Motor neuron (in vitro differentiated cells): ENCODE measurements at places on chromosomes 16 and 17. TPM values are rescaled to one million over a fixed set of nuclear protein-coding genes. Genes with fewer than 3 reads are reported as not detected.
A peak's percentile ranks its signal among the peaks of the same experiment; 100 is the strongest.

The CDR2 gene
- 17.4 and 19.2 TPM in 2 replicates for total RNA-seq

- ATAC-seq = peak; percentile 28
These were observed 49.4 kb upstream of the SREBF1 start for GRCh38 chr17:17886226-17886625.

The MYCBPAP gene
- 0.71 and 0.94 TPM in 2 replicates for total RNA-seq

DNA sequence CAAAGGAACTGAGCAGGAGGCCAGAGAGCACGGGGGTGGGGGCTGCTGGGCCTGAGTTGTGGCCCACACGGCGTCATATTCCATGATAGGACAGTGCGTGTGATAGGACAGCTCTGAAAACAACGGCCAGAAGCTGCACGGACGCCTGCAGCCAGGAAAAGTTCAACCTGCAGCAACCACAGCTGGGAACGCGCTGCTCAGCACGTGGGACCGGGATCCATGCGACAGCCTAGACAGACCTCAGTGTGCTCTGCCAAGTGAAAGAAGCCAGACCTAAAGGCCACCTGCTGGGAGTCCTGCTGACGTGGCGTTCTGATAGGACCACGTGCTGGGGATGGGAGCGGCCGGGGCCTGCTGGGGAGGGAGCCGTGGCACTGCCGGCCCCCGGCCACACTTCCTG is 21.6 kb downstream of the CTU2 start:
- peak; percentile 69 for ATAC-seq

DNA sequence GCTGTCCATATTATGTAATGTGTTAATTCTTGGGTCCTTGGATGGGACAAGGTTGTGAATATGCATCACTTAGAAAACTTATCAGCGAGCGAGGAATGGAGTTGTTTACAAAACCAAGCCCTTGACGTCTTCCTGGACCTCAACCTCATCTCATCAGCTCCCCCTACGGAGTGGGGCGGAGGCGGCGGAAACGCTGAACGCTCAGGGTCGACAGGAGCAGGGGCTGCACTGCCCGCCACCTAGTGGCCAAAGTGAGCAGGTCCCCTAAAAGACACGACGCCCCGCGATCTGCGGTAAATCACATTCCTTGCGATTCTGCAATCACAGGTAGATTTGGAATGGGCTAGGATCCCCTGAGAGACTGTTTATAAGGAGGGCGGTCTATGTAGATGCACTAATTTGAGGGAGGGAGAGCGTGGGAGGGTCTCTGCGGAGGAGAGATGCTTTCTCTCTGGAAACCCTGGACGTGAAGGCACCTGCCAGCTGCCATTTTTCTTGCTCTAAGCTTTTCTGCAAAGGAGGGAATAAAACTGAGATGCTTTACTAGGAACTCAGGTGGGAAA is 5.4 kb upstream of the ICAM2 start:
- ATAC-seq = no peak

- ATAC-seq = peak; percentile 45
These were observed 6.7 kb upstream of the SLC25A39 start for GRCh38 chr17:44331249-44331760.

DNA sequence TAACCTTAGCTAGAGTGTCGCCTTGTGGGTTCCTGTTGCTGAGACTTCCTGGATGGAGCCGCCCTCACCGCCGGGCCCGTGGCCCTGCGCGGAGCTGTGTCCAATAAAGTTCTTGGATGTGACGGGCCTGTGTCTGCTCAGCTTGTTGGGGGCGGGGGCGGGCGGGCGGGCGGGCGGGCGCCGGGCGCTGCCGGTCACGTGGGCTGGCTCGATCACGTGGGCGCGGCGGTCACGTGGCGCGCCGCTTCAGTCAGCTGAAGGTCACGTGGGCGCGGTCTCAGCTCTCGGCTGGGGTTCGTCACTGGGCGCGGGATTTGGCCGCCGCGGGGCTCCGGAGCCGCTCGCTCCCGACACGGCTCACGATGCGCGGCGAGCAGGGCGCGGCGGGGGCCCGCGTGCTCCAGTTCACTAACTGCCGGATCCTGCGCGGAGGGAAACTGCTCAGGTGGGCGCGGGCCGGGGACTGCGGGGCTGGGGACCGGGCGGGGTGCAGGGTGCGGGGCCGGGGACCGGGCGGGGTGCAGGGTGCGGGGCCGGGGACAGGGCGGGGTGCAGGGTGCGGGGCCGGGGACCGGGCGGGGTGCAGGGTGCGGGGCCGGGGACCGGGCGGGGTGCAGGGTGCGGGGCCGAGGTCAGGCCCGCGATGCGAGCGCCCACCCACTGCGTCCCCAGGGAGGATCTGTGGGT is at the start of gene AMDHD2:
Gene AMDHD2, plus strand, starts transcription at position 275 of the 687 bp plus-strand sequence. Its CDS starts 88 bp downstream, at position 363.
- ATAC-seq = peak; percentile 71

- peak; percentile 63 for ATAC-seq
These were observed 119.6 kb downstream of the CDH11 start for GRCh38 chr16:65002265-65002664.

DNA sequence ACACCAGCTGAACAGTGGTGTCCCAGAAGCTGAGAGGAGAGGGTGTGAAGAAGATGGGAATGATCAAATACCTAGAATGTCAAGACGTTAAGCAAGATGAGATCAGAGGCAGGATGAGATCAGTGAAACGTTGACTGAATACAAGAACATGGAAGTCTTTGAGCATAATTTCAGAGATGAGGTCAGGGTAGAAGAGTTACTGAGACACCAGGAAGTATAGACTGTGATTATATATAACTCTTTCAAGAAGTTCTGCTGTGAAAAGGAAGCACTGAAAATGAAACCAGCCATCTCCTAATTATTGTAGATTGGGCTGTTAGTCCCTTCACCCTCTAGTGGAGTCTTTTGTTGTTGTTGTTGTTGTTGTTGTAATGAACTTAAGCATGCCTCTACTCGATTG is 9.1 kb downstream of the SHCBP1 start:
- no peak for ATAC-seq

- no peak for ATAC-seq
These were observed 37.4 kb upstream of the ARHGAP17 start for GRCh38 chr16:25052530-25052929.
